ENCODE measurements at places on chromosomes 6 and 20.

GRCh38 chr6:25990172-25990873, 27.7 kb downstream of the TRIM38 start:
- DNase-seq = no peak

DNA sequence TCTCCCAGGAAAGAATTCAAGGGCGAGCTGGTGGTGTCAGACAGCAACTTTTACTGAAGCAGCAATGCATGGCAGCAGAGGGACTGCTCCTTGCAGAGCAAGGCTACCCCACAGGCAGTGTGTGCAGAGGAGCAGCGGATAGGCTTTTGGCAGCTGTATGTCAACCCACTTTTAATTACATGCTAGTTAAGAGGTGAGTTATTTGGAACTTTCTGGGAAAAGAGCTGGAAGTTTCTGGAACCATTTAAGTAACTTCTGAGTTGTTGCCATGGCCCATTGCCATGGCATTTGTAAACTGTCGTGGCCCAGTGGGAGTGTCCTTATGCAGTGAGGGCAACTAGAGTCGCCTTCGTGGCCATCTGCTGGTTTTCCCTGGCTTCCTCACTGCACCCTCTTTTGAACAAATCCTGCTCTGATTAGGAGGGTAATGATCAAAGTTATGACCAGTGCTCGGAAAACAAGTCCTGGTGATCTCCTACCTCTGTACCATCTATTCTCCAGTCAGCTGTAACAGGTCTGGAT, 34.0 kb downstream of the BPIFB4 start:
- no peak for DNase-seq

DNA sequence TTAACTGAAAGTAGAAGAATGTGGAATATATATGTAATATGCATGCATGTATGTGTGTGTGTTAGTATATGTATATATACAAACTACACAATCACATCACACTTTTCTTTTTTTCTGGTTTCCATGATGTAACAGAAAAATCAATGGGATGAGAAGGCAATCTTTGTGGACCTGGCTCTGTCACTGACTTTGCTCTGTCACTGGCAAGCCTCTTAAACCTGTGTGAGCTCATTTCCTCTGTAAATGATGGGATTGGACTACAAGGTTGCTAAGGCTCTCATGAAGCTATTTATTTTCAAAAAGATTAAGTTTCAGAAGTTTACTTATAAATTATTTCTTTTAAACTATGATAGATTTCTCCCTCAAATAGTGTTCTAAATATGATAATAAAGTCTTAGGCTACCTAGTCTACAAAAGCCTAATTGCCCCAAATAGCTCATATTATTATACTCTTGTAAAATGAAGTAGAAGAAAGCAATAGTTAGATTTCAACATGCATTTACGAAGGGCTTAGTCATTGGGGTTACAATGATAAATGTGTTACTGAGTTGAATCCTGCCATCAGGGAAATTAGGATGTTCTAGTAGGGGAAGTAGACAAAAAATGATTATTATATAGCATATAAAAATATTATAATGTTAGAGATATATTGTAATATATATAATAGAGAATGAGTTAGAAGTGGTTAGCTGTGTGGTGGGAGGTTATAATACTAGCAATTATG, 129.3 kb downstream of the AFG1L start:
- DNase-seq = no peak

DNA sequence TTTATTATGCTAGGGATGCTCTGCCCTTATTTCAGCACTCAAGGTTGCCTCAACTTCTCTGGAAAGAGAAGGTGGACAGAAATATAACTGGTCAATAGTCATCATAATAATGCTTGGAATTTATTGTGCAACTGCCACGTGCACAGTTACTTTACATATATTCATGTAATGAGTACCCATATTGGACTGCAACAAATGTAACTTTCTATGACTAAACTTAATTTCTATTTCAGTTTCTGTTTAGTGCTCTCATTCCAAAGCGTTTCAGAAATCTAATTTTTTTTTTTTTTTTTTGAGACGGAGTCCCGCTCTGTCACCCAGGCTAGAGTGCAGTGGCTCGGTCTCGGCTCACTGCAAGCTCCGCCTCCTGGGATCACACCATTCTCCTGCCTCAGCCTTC, 28.3 kb upstream of the CD83 start:
- no peak for DNase-seq

- DNase-seq = no peak
Measured at GRCh38 chr20:16052456-16052855, 520.8 kb downstream of the KIF16B start.

DNA sequence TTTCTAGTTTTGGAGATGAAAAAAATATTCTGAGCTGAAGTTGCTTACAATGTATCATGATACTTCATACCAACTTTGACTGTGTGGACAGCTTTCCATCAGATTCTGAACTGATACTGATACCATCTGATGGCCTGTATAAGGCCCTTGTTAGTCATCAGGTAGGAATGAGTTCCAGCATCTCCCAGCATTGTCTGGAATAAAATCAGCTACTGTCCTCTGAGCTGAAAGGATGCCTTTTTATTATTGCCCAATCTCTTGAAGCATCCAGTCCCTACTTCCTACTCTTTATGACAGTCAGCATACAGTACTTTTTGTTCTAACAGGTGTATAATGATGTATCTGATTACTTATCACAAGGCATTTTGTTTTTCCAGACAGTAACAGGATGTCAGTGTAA, 70.6 kb upstream of the EYA4 start:
- DNase-seq = no peak

DNA sequence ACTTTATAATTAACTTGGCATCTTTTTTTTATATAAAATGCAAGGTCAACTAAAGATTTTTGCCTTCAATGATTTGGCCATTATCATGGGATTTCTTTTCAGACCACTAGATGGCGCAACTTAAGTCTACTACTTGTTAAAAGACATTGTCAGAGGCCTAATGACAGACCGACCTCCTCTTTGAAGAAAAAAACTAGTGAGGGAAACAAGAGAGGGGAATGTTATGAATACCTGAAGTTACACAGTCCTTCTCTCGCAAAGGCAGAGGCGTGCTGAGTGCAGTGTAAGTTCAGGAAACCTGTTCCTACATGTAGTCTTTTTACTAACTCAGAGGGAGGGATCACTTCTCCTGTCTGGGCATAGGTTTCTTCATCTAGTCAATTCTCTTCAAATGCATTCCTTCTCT, 9.3 kb downstream of the TRAPPC3L start:
- DNase-seq = no peak

DNA sequence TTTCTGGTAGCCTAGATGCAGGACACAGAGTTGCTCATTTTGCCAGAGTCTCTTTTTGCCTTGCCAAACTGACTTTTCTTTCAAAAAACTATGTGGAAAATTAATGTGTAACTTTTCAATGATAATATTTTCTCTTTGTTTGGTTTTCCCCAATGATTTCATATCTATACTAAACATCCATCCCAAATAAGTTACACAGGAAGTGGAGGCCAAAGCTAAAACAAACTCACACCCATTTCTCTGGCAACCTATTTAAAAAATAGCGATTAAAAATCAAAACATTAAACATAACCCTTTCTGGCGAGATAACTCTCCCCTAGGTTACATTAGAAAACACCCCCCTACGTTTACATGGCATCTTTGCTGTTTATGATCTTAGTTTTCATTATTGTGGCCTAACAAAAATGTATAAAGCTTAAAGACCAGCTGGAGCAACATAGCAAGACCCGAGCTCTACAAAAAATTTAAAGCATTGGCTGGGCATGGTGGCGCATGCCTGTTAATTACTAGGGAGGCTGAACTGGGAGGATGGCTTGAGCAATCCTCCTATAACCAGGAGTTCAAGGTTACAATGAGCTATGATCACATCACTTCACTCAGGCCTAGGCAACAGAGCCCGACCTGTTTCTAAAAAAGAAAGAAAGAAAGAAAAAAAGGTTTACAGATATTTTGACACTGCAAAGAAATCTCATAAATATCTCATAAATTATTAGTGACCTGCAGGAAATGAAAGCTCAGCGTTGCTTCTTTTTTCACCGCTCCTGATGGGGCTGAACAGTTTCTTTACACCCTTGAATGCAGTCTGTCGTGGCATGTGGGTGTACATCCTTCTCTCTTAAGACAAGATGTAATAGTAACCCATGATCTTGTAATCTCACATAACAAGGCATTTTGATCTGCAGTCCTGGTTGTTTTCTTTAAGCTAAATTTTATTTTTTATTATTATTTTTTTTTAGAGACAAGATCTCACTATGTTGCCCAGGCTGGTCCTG, 32.8 kb upstream of the CEP85L start:
- no peak for DNase-seq

DNA sequence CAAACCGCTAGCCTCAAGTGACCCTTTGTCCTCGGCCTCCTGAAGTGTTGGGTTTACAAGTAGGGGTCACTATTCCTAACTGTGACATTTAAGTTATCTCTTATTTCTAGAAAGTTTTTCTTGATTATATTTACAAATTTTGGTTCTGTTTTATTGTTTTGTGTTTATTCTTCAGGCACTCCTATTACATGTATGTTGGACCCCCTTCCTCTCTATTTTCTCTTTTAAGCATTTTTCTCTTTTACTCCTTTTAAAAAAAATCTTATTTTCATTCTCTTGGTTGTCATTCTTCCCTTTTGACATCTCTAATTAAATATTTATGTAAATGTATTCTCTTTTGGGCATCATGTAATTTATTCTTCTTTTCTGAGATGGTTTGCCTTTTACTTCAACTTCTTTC, 50.4 kb upstream of the MAP3K7 start:
- no peak for DNase-seq

DNA sequence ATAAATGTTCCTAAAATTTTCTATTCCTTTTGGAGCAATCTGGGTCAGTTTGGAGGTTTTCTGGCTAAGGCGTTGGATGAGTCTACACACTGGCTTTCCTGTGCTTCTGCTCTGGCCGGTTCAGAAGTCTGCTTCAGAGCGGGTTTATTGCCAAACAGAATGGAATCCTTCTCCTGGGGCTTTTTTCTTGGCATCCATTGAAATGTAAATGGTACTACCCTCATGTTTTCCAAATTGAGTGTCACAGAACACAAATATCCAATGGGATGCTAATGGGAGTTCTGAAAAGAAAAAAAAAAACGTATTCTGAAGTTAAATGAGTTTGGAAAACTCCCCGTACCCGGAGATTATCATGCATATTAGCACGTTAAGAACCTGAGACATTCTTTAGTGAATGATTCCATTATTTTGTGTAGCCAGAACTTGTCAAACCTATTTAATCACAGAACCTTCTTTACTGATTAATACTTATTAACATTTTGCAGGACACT, 930.3 kb downstream of the QKI start:
- DNase-seq = no peak

- no peak for DNase-seq
Measured at GRCh38 chr6:63507096-63507495, 65.2 kb upstream of the LOC128125822 start.

DNA sequence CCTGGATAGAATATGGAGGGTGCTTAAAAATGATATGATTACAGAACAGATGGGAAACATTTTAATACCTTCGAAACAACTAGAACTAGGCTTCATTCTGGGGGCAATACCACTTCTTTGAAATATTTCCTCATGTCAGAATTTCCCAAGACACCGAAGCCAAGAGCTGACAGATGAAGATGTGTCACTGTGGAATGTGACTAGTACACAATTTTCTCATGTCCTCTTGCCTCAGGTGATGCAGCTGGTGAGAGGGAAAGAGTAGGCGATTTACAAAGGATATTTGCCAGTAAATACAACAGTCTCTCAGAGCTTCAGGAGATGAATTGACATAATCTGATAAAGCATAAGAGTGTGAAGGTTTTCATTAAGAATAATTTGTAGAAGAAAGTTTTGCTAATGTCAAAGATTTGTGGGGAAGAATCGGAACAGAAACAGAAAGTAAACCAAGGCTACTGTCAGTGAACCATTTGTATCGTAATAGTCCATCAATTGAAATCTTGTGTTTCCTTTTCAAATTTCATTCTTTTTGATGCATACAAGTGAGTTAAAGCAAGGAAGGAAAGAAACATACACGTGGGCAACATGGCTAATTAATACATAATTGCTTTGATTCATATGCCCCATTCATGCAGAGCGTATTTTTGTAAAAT, 164.7 kb upstream of the CCN2 start:
- DNase-seq = no peak

DNA sequence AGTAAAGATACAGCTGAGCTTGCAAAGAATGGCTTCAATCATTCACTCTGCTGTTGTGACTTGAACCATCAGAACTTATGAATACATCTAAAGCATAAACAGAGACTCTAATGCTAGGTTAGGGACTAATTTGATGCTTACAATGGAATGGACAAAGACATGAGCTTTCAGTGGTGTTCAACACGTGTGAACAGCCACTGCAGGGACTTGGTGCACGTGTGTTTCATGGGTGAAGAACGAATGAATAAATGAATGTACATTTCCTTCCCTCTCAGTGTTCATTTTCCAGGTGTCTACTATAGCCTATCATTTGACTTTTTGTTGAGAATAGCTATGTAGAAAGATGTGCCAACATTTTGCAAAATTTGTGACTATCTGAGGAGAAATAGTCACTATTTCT, 98.3 kb downstream of the VIP start:
- DNase-seq = no peak

DNA sequence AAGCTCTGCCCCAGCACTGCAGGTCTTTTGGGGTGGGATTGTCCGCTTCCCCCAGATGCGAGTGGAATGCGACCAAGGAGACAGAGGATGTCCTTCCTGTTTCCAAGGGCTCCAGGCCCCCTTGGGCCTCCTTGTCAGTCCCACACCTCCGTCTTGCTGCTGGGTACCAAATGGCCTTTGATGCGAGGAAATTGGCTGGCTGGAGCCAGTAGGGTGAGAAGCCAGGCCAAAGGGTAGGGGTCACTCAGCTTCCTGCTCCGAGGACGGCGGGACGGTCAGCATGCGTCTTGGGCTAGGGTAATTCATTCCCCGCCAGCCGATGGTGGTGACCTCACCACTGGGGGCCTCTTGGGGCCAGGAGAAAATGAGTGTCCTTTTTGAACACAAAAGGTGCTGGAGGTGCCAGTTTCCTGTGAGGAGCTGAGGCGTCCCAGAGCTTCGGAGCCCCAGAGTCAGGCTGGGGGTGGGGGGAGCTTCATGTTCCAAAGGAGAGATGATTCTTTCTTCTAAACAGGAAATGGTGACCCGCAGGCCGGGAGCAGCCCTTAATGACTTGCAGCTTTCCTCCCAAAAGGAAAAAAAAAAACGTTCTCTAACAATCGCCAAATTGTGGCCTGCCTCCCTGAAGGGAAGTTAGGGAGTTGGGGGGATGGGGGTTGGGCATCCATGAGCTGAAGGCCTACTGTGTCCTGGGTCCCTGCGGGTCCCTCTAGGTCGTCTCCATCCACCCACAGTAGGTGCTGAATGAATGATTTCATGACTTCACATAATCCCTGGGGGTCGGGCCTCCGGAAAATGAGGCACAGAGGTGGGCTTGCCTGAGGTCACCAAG, 6.7 kb downstream of the SNAI1 start:
- no peak for DNase-seq

DNA sequence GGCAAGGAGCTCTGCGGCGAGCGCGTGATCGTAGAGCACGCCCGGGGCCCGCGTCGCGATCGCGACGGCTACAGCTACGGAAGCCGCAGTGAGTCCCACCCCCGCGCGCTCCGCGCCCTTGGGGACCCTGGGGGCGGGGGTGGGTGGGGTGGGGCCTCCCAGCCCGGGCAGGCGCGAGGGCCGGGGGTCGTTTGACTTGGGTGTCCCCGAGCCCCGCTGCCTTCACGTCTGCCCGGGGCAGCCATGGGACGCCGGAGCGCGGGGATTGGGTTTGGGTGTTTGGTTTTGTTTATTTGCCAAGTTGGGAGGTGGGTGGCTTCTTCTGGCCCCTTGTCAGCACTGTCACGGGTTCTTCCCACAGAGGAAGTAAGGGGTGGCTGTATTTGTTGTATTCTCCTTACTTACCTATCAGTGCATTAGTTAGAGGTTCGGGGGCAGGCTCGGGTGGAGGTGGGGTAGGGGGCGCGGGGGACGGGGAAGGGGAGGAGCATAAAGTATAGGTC, 777 bp downstream of the SRSF6 start:
- DNase-seq = no peak
